H1 (cell line): ENCODE measurements at places on chromosomes 4 and X.

DNA sequence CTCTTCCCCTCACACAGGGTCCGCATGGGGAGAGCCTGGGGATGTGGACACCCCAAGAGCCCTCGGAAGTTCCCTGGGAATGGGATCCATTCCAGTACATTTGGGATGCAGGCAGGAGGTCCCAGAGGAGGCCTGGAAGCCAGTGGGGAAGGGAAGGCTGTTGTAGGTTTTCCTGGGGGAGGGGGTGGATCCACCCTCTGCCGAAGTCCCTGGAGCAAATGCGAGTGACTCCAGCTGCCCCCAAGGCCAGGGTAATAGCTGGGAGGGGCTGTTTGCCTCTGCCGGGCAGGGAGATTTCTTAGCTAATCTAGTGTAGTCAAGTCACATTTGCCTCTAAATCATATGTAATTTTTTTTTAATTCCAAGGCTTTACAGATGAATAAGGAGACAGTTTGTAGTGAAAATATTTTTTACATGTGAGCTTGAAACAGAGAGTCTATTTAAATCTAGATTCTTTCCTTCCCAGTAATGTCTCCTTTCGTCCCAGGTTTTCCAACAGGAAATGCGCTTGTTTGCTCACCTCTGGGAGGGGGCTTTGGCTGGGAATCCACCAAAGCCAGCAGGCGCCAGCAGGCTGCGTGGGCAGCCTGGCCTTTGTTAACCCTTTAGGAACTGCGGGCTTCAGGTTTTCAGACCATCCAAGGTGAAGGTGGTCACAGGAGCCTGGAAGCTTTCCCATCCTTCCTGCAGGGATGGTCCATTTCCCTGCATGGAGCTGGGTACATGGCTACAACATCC lies 26.8 kb downstream of the SH3TC1 start:
- DNase-seq: no peak

- DNase-seq: no peak
These were observed 867.3 kb downstream of the PCDH18 start for GRCh38 chr4:136664988-136665387.

GRCh38 chr4:102787096-102787881 lies 26.5 kb upstream of the MANBA start:
- DNase-seq: no peak

DNA sequence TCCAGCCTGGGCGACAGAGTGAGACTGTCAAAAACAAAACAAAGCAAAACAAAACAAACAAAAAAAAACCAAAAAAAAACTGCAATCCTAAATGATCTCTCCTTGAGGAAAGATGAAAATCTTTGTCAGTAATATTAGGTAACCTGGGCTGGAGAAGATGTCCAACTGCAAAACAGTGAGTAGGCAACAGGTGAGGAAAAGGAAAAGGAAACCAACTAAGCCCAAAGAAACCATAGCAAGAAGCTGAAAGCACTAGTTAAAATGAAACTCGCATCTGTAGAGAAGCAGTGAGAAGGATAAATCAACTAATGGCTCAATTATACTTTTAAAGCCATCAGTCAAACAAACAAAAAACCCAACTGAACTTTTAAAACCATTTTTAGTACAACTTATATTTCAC lies 54.2 kb downstream of the ENOX2 start:
- no peak for DNase-seq

DNA sequence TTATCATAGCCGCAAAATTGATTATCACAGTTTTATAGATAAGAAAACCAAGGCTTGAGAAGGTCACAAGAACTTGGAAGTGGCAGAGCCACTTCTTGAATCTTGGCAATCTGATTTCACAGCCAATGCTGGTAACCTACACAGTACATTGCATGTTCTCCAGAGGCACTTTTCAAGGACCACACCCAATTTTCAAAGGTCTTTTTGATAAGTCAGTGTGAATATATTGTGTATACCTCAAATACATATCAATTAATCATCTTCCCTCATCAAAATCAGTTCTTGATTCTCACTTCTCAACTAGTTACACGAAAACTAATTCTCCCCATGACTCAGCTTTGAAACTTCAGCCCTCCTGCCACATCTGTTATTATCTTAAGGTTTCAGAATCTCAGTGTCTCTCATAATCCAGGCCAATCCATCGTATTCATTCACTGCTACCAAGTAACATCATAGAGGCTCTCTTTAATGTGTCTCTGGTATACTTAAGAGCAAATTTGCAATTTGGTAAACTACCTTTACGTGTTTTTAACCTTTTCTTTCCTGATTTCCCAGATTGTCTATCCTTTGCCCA lies 16.8 kb downstream of the CAMK2D start:
- no peak for DNase-seq

GRCh38 chrX:41630091-41630490 lies 58.7 kb upstream of the GPR34 start:
- no peak for DNase-seq

GRCh38 chr4:13268703-13269102 lies 215.4 kb downstream of the RAB28 start:
- no peak for DNase-seq

- no peak for DNase-seq
These were observed 4.8 kb downstream of the SLC25A31 start for GRCh38 chr4:127734976-127735375.

- DNase-seq: no peak
These were observed 512.6 kb upstream of the FAM241A start for GRCh38 chr4:111632641-111633151.

DNA sequence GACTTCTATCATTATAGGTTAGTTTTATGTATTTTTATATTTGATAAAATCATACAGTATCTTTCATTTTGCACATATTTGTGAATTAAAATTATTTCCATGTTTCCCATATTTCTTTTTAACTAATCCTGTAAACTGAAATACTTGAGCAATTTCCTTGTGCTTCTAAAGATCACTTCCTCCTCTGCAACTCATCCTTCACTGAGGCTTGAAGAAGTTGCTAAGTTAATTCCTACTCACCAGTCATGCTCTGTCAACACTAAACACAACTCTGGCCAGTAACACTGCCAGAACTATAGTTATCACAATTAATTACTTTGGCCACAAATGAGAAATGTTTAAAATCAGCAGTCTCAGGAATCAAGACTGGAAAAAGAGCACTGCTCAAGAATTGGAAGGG lies 6.7 kb downstream of the SPATA4 start:
- no peak for DNase-seq

GRCh38 chrX:133440081-133440796 lies 24.9 kb upstream of the GPC4 start:
- no peak for DNase-seq

- DNase-seq: no peak
These were observed 33.3 kb upstream of the MAML3 start for GRCh38 chr4:140187316-140187695.

GRCh38 chrX:28124416-28124815 lies 143.2 kb upstream of the DCAF8L1 start:
- no peak for DNase-seq

DNA sequence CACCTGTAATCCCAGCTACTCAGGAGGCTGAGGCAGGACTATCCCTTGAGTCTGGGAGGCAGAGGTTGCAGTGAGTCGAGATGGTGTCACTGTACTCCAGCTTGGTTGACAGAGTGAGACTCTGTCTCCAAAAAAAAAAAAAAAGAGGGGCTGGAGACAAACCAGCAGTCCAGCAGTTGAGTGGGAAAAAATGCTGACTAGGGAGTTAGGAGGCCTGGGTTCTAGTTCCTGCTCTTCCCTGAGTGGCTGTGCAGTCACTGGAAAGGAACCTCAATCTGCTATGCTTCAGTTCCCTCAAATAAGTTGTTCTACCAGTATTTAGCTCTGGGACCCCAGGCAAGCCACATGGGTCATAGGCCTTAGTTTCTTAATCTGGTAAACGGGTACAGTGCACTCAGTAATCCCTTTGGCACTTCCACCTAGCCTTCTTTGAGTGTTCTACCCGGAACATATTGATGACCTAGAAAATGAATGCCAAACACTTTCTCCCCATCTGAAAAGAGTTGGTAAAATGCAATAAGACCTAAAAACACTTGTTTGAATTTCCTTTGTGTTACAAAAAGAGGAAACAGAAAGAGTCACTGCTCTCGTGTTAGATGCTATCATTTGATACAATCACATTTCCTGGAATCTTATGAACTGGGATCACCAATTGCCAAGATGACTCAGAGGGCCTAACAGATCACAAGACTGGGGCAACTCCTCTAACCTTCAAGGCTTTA lies 99.3 kb upstream of the EGFL6 start:
- no peak for DNase-seq

DNA sequence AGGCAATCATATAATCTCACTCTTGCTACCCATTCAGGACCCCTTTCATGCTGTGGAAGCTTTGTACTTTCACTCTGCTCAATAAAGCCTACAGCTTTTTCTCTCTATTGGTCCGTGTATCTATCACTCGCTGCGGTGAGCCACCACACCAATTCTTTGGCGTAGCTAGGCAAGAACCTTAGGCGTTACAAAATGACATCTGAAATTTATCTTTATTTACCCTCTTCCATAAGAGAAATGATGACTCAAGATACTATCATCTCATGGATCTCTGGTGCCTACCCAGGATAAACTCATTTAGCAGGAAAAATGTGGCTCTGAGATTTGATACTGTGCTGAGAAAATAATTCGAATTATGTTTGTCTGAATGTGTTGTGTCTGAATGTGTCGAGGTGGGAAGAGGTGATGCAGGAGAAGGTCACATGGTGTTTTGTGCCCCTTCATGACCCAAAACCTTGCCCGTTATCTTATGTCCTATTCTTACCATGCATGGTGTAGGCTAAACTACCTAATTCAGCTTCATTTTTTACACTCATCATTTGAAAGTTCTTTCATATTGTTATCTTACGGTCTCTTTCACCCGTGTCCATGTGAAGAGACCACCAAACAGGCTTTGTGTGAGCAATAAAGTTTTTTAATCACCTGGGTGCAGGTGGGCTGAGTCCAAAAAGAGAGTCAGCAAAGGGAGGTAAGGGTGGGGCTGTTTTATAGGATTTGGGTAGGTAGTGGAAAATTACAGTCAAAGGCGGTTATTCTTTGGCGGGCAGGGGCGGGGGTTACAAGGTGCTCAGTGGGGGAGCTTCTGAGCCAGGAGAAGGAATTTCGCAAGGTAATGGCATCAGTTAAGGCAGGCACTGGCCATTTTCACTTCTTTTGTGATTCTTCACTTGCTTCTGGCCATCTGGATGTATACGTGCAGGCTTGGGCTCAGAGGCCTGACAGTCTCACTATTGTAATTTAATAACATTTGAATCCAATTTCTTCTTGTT lies 41.6 kb upstream of the GIMD1 start:
- DNase-seq: peak; percentile 55

- no peak for DNase-seq
These were observed 215.4 kb upstream of the MAB21L2 start for GRCh38 chr4:150366487-150366999.

DNA sequence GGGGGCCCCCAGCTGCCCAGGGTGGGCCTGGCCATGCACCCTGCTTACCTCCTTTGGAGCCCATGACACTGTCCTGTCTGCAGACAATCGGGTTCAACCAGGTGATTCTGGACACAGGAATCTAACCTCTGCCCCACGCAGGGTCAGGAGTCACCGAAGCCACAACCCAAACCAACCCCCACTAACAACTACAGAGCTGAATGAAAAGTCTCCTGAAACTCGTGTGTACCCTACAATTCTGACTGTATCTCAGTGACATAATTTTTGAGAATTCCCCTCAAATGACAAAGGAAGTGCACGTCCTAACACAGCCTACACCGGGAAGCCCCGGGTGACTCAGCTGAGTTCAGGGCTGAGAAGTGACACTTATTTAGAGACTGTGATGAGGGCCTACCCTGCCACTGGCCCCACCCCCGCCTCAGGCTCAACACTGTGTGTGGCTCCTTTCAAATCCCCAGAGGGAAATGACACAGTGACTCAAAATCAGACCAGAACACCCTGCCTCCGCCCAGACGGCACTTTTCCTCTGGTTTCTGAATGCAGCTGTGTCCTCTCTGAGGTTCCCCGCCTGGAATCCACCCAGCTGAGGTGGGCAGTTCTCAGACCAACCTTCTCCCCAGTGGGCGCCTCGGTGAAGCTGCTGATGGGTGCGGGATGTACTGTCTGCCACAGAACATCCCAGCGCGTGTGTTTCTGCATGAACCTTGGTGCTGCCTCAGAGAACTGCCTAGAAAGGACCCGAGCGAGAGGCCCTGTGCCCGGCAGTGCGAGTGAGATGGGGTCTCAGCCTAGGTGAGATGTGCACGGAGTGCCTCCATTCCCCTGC lies 9.9 kb downstream of the TNIP2 start:
- no peak for DNase-seq

DNA sequence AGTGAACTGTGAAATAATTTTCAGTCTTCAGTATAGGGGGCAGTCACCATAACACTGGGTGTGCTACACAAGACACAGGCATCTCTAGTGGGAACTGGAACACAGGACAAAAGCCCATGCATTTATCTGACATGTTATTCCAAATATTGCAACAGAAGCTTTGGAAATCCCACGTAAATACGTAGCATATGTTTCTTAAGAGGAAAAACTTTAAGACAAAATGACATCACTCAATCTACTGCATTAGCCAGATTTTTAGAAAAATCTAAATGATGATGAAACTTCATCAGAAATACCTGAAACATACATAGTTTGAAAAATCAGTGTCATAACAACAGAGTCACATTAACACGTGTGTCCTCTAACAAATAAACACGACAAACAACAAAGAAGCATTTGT lies 14.5 kb downstream of the SHISA3 start:
- DNase-seq: no peak

GRCh38 chr4:119070301-119070700 lies 65.3 kb upstream of the MYOZ2 start:
- no peak for DNase-seq

- no peak for DNase-seq
These were observed 78.0 kb downstream of the ANOS1 start for GRCh38 chrX:8653956-8654355.

DNA sequence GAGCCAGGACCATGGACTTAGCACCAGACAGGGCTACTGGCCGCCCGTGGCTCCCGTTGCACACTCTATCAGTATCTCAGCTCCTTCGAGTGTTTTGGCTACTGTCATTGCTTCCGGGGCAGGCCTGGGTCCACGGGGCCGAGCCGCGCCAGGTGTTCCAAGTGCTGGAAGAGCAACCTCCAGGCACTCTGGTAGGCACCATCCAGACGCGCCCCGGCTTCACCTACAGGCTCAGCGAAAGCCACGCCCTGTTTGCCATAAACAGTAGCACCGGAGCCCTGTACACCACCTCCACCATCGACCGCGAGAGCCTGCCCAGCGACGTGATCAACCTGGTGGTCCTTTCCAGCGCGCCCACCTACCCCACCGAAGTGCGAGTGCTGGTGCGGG lies 1.6 kb downstream of the FAT4 start:
- peak; percentile 61 for DNase-seq

GRCh38 chrX:152946681-152947080 lies 47.2 kb downstream of the PNMA5 start:
- no peak for DNase-seq

GRCh38 chr4:8637456-8637984 lies 45.0 kb downstream of the CPZ start:
- DNase-seq: no peak

GRCh38 chrX:68185161-68185560 lies 248.1 kb downstream of the OPHN1 start:
- no peak for DNase-seq

DNA sequence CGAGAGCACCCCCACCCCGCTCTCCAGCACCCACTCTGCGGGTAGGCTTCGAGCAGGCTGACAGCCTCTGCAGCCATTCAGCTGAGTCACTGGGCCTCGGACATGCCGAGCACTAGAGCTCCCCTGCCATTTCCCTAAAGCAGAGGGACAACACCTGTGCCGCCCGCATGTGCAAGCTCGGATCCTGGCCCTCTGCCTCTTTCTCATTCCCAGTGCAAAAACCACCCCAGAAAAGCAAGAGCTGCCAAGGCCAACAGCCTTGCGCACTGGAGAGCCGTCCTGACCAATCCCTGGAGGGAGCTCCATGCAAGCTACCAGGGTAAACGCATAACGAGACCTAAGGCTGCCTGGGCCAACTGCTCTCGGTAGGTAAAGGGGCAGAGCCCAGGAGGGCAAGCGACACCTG lies 5.3 kb downstream of the HCFC1 start:
- no peak for DNase-seq
